Activated T-cell treated with anti-CD3 and anti-CD28 coated beads, Interleukin-2, amount 50 U/mL, for 24 hours (primary cell): ENCODE measurements at places on chromosomes 7 and 10.

DNA sequence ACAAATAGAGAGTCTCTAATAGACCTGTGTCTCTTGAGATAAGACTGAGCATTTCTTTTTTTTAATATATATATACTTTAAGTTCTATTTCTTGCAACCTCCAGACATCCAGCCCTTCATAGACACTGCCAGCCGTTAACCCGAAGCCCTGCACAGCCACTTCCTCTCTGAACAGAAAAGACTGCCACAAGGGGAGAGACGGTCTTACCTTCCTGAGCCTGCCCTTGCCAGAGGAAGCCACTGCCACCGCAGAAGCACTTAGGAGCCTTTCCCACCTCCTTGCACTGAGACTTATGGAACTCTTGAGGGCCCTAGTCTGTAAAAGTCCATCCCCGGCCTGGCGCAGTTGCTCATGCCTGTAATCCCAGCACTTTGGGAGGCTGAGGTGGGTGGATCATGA is 31.8 kb upstream of the PRSS1 start:
- DNase-seq = peak; percentile 35

GRCh38 chr10:32923849-32924248 is 34.2 kb downstream of the ITGB1 start:
- no peak for DNase-seq

DNA sequence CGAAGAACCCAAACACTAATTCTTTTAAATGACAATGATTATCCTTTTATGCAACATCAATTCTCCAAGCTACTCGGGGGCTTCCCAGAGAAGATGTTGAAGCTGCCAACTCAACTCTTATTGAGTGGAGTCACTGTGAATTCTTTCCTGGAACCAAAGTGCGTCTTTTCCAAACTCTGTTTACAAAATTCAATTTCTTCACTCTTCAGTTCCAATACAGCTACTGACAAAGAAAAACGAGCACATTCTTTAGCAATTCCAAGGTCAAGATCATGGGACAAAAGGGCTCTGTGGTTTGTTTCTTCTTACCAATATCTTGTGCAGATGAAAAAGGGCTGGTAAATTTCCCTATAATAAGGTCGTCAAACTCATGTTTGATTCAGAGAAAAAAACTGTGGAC is 74.2 kb downstream of the FAS start:
- DNase-seq = no peak

DNA sequence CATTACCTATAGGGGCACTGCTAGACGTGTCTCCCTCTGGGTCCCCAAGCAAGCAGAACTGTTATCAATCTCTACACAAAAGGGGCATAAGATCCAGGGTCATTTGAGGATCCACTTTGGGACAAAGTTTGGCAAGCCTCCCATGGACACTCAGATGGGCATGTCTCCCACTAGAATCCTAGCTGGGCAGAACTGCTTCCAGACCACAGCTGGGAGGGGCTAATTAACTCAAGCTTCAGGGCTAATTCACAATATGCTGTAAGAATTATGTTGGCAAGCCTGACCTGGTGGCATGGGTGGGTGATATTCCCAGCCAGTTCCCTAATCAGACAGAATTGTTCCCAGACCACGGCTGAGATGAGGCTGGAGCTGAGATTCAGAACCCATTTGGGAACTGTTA is 738.4 kb upstream of the FZD8 start:
- no peak for DNase-seq

- DNase-seq = no peak
Measured at GRCh38 chr7:125355899-125356298, 426.3 kb upstream of the POT1 start.

- DNase-seq = no peak
Measured at GRCh38 chr10:30037620-30038336, 21.6 kb downstream of the JCAD start.
